NCI-H1930 (cell line): ENCODE measurements at places on chromosomes 4 and X.

DNA sequence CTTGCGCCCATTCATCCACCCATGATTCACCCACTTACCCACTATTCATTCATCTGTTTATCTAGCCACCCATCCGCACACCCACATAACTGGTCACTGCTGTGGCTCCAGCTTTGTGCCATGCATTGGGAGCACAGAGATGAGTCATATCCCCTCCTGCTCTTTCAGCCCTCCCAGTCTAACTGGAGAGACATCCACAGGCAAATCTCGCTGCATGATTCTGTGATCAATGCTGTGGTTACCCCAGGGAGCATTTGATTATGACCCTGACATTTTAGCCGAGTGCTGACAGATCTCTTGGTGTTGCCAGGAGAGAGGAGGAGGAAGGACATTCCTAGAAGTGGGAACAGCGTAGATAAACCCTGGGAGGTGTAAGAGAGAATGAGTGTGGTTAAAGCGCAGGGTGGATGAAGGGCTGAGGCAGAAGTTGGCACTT, 10.4 kb upstream of the PORCN start:
- DNase-seq = no peak

GRCh38 chr4:26080870-26081628, 167.0 kb downstream of the SMIM20 start:
- no peak for DNase-seq

DNA sequence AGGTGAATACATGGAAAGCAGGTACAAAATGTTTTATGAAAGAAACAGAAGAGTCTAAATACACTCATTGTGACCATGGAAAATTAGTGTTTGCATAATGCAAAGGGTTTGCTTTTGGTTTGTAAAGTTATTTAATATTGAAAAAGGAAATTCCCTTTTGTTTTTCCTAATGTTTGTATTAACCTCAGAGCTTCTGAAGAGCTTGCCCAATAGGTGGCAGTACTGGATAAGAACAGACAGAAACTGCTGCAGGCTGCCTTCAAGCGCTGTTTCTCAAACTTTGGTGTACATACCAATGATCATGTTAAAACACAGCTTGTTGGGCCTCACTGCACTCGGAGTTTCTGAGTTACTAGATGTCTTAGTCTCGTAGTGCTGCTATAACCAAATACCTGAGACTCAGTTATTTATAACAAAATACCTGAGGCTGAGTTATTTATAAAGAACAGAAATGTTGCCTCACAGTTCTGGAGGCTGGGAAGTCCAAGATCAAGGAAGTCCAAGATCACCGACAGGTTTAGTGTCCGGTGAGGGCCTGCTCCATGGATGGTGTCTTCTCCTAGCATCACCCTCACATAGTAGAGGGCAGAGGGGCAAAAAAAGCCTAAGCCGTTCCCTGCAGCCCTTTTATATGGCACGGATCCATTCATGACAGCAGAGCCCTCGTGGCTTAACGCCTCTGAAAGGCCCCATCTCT, 54.2 kb downstream of the SUPT20HL2 start:
- DNase-seq = no peak

DNA sequence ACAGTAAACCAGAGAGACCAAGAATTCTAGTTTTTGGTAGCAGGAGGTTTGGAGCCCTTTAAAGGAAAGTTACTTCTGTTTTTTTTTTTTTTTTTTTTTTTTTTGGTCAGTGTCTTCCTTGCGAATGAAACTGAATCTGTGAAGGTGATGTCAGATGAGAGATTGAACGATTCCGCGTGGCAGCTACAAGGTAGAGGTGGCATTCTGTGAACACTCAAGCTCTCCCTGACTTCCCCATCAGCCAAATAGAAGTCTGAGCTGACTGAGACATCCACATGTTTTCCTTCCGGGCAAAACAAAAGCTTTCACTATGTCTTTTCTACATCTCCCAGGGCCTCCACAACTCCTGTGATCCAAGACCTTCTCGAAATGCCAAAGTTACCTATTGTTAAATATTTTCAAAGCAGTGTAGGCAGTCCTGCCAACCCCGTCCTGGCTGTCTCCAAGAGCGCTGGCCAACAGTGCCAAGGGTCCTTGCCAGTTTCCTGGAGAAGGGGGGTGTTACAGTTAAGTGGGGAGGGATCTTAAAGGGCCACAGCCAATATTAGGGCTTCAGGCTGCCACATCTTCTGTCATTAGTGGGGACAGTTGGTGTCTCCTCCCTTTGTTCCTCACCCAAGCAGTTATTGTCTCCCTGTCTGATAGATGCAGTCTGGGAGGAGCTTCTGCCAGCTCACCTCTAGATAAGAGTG, 102.9 kb upstream of the SLC34A2 start:
- DNase-seq = no peak

DNA sequence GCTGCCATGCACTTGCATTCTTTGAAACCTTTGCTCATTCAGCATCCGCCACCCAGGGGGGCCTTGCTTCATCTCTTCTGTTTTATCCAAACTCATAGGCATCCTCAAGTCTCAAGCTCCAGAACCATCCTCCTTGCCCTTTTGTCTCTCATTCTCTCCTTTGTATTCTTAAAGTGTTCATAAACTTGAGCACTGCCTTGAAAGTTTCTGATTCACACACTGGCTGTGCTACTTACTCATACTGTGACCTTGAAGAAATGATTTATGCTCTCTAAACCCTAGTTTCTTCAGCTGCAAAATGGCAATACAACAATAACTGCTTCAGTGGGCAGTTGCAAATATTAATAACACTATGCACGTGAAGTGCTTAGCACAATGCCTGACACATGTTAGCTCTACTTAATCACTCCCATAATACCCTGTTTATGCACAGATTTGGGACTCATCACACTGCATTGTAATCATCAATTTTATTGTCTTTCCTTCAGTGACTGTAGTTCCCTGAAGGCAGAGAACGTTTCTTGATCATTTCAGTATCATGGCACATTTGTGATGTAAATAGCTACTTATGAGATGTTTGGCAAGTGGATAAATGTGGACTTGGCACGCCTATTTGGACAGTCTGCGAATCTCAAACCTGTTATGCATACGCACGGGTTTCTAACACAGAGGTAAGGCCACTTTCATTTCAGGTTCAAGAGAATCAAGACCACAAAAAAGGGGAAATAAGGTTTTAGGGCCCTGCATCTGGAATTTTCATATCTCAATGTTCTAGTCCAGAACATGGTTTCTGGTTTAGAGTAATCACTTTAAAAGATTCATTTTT, 291.0 kb downstream of the LDB2 start:
- DNase-seq = no peak

GRCh38 chr4:27770895-27771294, 910.3 kb downstream of the STIM2 start:
- no peak for DNase-seq

GRCh38 chr4:172157946-172158345, 344.7 kb downstream of the GALNTL6 start:
- no peak for DNase-seq

- peak; percentile 11 for DNase-seq
Observed at GRCh38 chr4:181509073-181509472, 734.1 kb upstream of the TENM3 start.

GRCh38 chr4:80213117-80213815, 16.0 kb downstream of the PRDM8 start:
- no peak for DNase-seq

- DNase-seq = no peak
Observed at GRCh38 chr4:82501154-82501442, 60.7 kb downstream of the TMEM150C start.

GRCh38 chr4:44760142-44760898, 34.0 kb upstream of the GNPDA2 start:
- DNase-seq = no peak

GRCh38 chr4:47374477-47374876, 89.0 kb downstream of the COMMD8 start:
- DNase-seq = no peak

DNA sequence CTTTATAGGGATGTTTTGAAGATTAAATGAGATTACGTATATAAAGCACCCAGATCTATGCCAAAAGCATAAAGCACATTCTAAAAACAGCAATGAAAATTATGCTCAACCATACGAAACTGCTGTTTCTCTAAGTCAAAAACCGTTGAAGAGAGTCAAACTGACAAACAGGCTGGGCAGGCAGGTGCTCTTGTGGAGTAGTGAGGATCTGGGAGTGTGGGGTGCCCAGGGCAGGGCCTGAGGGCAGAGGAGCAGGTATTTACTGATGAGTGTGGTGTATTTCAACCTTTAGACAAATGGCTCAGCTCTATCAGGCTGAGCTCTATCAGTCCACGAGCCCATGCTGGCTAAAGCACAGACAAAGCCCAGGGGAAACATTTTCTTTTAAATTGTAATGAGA, 40.4 kb downstream of the RELL1 start:
- no peak for DNase-seq

DNA sequence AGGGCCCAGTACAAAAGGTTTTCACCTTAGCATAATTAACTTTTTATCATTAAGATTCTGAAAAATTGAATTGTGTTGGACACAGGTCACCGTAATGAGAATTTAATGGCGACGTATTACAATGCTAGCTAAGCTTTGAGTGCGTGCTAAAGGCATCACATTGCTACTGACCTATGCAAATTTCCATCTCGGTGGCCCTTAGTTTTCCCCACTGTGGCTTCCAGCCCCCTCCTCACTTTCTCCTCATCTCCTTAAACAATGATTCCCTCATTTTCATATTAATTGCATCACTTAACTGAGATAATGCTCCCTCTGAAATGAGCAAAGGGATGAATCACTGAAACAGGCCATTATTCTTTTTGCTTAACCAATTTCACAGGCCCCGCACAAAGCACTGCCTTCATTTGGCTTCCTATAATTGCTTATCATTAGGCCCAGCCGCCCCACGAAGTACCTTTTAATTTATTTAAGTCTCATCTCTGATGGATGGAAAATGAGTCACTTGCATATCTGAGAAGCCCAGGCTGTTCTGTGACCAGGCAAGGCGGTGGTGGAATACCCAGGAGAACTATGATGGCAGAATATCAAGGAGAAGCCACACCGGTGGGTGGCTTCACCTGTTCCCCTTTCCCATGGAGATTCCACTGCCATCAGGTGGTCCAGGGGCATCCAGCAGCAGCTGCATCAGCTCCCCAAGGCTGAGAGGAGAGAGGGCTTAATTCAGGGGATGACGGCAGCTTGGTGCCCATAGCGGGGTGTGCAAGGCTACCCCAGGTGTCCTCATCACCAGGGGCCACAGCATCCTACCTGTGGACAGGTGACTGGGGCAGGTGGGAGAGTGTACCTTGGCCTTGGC, 223.8 kb upstream of the BOD1L1 start:
- no peak for DNase-seq

DNA sequence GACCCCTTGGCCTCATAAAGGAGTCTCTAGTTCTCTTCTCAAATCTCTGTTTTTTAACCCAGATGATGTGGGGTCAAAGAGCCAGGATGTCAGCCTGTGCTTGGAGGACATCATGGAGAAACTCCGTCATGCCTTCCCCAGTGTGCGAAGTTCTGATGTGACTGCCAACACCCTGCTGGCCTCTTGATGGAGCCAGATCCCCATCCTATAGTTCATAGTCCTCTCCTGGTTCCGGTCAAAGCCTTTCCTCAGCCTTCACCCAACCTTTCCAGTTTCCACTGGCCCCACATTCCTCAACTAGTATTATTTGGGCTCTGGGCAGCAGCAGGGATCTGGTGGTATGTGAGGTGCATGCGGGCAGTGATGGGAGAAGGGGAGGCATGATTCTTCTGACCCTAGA, 30.7 kb downstream of the TAF7L start:
- no peak for DNase-seq

GRCh38 chr4:165810726-165811125, 62.3 kb upstream of the TLL1 start:
- no peak for DNase-seq

DNA sequence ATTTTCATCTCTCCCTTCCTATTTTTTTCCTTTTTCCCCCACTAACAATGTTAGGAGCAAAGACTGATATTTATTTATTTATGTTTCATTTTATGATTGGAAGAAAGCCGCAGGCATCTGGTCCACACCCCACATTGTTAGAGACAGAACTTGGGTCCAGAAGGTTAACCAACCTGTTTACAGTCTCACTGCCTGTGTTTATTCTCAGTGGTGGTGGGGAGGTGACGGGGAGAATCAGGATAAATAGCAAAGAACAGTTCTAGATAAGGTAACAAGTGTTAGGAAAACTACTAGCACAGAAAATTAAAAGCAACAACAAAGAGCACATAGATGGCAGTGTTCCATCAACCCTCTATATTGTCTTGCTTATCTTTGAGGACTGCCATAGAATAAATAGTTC, 301.7 kb upstream of the DIPK2B start:
- DNase-seq = no peak

GRCh38 chrX:49840679-49841078, 11.6 kb downstream of the PAGE4 start:
- DNase-seq = peak; percentile 34

GRCh38 chrX:97405031-97405660, 521.4 kb downstream of the RPA4 start:
- DNase-seq = no peak

GRCh38 chr4:25760518-25761157, 102.2 kb downstream of the SEL1L3 start:
- no peak for DNase-seq

- no peak for DNase-seq
Observed at GRCh38 chrX:118734909-118735308, 7.5 kb downstream of the IL13RA1 start.

DNA sequence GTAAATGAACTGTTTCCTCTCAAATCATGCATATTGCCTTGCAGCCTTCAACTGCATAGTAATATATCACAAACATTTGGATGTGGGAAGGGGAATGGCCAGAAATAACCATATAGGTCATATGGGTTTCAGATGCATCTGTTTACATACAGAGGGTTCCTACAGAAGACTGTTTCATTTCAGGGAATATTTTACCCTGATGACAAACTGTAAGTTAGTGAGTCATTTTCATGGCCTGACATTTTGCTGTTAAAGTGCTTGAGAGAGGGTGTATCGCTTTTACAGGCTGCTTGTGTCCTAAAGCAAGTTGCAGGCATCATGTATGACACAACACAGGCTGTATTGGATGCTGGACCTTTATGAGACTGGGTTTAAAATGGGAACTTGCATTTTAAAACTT, 25.5 kb upstream of the AMOT start:
- no peak for DNase-seq

DNA sequence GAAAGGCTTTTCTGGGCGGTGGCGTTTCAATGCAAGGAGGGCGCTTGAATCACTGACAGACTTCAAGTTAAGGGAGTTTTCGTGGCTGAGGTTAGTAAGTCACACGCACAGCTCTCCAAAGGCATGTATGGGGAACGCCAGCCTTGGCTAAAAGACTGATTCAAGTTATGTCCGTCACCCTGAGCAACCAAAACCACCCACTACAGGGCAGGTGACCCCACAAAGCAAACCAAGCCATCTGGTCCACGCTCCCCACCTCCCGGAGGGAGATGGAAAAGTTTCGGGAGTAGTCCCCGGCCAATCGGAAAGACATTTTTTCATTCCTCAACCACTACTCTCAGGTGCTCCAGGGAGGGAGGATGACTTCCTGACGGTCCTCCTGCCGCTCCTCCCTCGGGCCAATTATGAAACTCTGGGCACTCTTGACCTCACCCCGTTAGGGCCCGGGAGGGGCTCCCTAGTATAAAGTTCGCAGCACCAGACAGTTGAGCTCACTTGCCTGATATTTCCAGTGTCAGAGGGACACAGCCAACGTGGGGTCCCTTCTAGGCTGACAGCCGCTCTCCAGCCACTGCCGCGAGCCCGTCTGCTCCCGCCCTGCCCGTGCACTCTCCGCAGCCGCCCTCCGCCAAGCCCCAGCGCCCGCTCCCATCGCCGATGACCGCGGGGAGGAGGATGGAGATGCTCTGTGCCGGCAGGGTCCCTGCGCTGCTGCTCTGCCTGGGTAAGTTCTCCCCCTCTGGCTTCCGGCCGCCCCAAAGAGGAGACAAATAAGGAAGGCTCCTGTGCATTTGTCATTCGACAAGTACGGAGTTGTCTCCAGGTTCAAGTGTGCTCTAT, at the start of gene EREG:
Gene EREG, plus strand, starts transcription at position 494 of the 840 bp plus-strand sequence. Its CDS starts 164 bp downstream, at position 658.
- no peak for DNase-seq
